WTC11 (cell line): ENCODE measurements at places on chromosomes 16 and 17.
A peak's percentile ranks its signal among the peaks of the same experiment; 100 is the strongest.

- DNase-seq: peak; percentile 78
Measured at GRCh38 chr17:46841561-46842379, 9.6 kb upstream of the WNT9B start.

GRCh38 chr16:82628711-82629110 is 1.9 kb downstream of the CDH13 start:
- no peak for DNase-seq

DNA sequence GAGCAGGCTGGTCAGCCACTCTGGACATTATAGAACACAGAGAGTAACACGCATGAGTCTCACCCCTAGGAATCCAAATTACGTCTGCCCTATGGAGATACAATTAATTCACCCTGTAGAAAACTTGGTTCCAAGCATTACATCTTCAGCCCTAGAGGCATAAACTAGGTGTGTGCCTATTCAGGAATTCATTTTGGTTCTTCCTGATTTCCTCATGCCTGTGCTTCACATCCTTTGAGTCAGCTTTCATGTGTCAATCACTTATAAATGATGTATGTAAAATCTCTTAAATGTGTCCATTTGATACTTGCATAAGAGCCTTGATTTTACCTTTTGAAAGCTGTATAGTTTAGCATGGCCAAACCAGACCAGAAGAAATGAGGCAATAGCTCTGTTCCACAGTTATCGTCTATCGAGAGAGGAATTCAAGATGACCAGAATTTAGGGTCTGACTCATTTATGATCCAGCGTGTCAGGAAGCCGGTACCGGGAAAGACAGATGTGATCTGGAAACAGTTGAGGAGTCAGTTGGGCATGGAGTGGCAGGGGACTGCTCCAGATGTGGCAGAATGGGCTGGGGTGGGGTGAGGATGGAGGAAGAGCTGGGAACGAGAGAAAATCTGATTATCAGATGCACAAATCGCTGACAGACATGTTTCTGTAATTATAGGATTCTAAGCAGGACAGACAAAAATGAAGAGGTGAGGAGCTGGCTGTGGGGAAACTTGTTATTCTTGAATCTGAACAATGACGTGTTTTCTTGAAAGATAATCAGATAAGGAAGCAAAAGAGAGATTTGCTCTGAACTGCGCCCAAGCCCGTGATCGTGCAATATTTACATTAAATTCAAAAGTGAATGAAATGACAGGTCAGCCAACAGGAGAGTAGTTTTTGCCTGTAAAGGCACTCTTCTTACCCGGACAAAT is 76.7 kb downstream of the C16orf95 start:
- DNase-seq: no peak

GRCh38 chr17:76197911-76198310 is 42.4 kb downstream of the RNF157 start:
- DNase-seq: no peak

GRCh38 chr17:29674281-29674680 is 51.6 kb upstream of the CORO6 start:
- DNase-seq: no peak

DNA sequence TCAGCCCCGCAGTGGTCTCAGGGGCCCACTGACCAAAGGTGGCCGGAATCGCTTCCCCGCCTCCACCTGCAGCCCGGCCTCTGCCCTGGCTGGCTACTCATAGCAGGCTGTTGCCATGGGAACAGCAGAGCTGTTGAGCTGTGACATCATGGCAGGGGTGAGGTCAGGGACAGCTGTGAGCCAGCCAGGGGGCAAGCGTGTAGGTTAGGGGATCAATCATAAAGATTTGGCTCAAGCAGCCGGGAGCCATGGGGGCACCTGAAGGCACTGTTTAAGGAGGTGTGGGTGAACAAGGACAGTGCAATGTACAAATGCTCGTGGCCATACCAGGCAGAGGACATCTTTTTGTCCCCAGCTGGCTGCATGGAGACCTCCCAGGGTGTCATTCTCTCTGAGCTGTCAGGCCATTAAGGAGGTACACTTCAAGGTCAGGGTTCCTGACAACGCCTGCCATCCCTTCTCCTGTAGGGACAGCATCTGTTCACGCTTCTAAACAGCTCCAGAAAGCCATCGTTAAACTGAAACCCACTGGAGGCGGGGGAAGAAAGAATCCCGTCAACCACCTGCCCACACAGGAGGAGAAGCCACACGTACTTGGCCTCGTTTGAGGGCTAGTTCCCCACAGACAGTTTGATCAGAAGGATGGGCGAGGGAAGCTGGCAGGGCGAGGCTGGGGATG is at the start of gene CEP295NL:
CEP295NL (minus strand) TSS at position 101 of the 679 bp plus-strand sequence. CDS start 1,373 bp downstream, outside the sequence.
- DNase-seq: no peak

GRCh38 chr17:20300436-20300934 is 166.9 kb downstream of the LGALS9B start:
- DNase-seq: no peak

DNA sequence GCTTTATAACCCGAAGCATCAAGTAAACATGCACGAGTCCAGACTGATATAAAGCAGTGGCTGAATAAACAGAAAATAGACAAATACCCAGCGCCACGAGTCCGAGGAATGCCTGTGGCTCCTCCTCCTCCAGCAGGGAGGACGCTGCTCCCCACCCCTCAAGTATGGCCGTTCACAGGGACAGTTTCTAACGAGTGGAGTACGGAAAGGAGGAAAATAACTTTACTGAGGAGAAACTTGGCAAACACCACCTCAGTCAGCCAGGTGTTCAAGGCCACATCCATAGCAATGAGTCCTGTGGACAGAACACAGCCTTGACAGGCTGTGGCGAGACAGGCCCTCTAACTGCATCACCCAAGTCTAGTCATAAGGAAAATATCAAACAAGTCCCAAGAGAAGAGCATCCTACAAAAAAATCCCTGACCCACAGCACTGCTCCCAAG is 9.2 kb downstream of the ZDHHC7 start:
- DNase-seq: no peak

DNA sequence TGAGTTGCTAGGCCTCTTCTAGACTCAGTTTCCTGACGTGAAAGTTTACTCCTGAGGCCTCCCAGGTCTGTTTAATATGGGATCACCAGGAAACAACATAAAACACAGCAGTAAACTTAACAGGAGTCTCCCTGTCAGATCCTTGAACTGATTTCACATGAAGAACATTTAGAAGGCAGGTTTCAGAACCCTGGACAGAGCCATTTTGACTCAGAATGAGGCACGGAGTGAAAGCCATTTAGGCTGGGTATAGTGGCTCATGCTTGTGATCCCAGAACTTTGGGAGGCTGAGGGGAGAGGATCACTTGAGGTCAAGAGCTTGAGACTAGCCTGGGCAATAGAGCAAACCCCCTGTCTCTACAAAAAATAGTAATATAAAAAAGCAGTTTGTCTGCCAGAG is 289.1 kb downstream of the CA10 start:
- peak; percentile 12 for DNase-seq

- DNase-seq: no peak
Measured at GRCh38 chr16:74307383-74307782, 10.8 kb downstream of the PSMD7 start.

DNA sequence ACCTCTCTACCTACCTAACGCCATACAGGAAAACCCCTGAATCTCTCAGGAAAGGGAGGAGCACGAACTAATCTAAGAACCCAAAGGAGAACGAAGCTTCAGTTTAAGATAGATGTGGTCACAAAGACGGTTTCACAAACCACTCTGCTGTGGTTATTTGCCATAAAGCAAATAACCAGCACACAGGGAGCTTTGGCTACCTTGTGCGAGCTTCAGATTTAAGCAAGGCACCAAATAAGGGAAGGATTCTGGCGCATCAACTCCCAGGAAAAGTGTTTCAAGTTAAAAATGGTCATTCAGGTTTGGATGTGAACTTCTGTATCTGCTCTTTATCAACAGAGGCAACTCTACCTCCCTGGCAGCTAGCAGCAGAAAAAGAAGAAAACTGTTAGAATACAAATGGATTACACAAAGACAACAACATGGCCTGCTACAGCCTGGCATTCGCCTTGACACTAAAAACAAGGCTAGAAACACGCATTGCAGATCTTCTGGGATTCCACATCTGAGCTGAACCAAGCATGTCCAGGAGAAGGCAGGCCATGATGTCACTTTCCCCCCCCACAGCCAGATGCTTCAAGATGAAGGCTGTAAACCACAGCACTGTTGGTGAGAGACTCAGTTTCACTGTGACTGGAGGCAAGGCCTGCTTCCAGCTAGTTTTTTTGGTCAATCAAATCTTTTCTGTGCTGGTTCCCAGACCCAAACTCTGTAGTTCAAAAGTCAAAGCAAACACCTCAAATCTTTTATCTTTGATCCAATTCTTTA is 43.6 kb downstream of the SMG6 start:
- DNase-seq: no peak

GRCh38 chr16:48347980-48348379 is 37.2 kb downstream of the SIAH1 start:
- DNase-seq: no peak

DNA sequence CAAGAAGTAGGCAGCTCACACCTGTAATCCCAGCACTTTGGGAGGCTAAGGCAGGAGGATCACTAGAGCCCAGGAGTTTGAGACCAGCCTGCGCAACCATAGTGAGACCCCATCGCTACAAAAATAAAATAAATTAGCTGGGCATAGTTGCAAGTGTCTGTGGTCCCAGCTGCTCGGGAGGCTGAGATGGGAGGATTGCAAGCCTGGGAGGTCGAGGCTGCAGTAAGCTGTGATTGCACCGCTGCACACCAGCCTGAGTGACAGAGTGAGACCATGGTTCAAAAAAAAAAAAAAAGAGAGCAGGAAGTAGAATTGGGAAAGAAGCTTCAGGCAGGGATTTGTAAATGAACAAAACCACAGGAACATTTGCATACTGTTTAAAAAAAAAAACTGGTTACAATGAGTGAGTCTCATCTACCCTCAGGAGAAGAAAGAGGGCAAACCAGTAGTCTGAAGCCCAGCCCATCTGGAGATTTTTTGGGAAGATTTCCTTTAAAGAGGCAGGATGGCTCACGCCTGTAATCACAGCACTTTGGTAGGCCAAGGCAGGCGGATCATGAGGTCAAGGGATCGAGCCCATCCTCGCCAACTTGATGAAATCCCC is 7.9 kb downstream of the MPV17L start:
- DNase-seq: no peak

- peak; percentile 70 for DNase-seq
Measured at GRCh38 chr16:685967-686366, 1.8 kb upstream of the JMJD8 start.

DNA sequence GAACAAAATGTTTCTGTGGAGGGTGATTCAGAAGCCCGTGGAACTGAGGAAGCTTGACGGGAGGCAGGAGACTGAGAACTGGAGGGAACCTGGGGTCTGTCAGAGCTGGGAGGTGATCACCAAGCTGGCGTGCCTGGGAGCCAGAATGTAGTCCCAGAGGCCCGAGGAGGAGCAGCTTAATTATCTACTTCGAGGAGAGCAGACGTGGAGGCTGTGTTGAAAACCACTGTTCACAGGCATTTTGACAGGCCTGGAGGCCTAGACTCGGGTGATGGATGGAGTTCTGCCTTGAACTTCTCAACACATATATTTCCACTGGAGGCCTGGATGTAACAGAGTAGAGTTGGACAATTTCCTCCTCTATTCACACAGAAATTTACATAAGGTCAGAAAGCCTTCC is 177.7 kb upstream of the SALL1 start:
- no peak for DNase-seq
